ENCODE measurements at places on chromosomes 6 and 20. TPM values are rescaled to one million over a fixed set of nuclear protein-coding genes. Genes with fewer than 3 reads are reported as not detected.

GRCh38 chr6:43033496-43034189 is 12.2 kb downstream of the RRP36 start:
- DNase-seq, result no peak

- no peak for DNase-seq
Observed at GRCh38 chr6:89402776-89403175, 9.3 kb downstream of the RRAGD start.

DNA sequence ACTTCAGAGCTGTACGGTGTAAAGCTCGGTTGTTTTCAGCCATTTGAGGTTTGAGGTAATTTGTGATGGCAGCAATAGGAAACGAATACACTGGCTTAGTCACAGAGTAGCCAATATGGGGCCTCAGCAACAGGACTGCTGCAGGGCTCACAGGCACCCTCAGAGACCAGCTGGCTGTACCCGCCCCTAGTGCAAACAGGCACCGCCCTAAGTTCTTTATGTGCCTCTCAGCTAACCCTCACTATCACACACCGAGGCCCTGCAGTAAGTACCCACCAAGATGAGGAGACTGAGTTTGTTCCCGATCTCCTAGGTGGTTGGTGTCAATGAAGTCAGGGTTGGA is 11.2 kb upstream of the SERPINB9 start:
- no peak for DNase-seq

GRCh38 chr20:25353747-25354705 is 36.6 kb downstream of the ABHD12 start:
- no peak for DNase-seq

DNA sequence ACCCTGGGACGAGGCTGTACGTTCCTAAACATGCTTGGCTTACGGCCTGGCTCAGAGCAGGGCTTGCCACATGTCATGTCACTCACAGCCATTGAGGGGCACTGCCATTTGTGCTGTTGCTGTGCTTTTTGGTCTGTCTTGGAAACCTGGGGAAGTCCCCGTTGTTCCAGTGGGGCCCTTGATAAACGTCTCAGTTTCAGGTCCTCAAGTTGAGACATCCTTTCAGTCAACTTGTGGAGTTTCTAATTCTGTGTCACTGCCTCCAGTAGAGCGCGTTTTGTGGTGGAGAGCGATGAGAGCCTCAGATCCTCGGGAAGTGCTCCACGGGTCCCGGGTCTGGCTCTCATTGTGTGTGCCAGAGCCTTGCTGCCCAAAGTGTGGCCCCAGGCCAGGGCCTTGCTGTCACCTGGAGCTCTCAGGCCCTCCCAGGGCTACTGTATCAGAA is 43.0 kb upstream of the CCR6 start:
- no peak for DNase-seq

DNA sequence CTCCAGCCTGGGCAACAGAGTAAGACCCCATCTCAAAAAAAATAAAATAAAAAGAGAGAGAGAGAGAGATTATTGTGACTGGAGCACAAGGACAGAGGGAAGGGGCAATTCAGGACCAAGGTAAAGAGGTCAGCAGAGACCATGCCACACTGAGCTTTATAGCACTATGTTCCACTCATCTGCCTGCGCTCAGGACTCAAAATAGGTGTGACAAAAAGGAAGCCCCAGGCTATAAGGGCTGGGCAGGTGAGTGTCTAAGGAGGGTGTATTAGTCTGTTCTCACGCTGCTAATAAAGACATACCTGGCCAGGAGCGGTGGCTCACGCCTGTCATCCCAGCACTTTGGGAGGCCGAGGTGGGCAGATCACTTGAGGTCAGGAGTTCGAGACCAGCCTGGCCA is 23.1 kb upstream of the SRSF6 start:
- no peak for DNase-seq

The CLPSL1 gene
- total RNA-seq, result not detected

DNA sequence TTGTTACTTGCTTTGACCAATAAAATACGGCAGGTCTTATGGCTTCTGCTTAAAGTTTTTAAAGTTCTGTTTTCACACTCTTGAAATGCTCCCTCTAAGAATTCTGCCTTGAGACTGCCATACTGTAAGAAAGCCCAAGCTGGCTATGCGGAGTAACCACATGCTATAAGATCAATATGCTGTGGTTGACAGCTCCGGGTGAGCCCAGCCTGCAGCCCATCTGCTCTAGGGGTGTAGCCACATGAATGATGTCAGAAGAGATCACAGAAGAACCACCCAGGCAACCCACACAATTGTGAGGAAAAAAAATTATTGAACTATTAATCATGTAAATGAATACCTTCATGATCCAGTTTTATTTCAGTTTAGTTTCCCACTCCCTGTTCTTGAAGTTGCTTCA is 26.1 kb upstream of the SH3BGRL2 start:
- no peak for DNase-seq

- DNase-seq, result peak; percentile 65
Observed at GRCh38 chr6:30325150-30325872, 1.4 kb upstream of the TRIM39 start.

DNA sequence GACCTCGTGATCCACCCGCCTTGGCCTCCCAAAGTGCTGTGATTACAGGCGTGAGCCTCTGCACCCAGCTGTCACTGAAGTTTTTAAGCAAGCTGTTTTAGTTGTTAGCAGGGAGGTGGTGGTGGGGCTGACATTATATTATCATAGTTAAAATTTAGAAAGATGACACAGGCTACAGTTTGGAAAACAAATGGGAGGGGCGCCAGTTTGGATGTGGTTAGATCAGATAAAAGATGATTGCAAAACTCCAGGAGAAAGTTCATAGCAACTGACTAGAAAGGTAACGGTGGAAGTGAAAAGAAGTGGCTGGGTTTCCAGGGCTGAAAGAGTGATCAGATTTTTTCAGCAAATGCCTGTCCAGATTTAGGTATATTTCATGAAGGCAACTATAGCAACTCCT is 311.9 kb upstream of the CITED2 start:
- no peak for DNase-seq

DNA sequence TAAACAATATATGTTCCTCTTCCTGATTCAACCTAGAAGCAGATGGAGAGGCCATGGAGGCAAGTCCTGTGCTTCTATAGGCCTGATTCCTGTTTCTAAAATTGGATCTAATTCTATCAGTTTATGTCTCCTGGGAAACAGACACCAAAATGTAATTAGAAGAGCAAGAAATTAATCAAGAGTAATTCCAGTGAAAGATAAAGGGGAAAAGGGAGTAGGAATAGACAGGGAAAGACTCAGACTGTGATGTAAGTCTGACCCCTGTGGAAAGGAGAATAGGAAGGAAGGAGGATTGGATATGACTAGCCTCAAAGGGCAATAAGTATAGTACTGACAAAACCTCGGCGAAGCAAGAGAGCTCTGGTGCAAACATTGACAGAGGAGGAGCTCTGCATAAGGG is 33.9 kb upstream of the FBXO30 start:
- no peak for DNase-seq

DNA sequence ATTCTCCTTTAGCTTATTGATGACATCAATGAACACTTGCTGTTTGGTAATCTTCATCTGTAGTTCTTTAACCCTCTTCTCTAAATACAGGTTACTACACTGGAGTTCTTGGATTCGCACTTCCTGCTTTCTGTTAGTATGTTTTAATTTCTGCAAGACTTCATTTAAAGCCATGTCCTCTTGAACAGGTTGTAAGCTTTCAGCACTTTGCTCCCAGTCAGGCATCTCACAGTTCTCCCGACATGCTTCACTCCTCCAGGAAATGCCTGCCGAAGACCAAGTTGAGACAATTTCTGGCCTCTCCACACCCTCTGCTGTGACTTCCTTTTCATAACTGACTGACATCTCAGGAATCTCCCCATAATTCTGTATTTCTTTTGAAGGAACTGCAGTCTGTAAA is 15.8 kb downstream of the CAGE1 start:
- DNase-seq, result no peak

The ZSCAN9 gene
- total RNA-seq, result 9.9 TPM

The TRAPPC3L gene
- total RNA-seq, result not detected

DNA sequence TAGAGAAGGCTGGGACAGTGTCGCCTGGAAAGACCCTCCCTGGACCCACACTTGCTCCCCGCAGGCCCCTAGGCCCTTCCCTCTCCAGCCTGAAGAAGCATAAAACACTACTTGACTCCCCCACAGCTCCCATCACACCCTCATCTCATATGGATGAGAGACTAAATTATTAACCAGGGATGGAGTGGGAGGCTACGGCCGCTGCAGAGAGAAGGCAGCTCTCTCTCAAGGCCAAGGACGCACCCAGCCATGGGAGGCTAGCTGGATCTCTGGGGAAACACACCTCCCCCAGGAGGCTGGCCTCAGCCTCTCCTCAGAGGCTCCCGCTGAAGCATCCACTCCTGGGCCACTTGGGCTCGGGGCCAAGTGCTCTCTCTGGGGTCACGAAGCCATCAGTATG is 102.5 kb downstream of the GRM4 start:
- no peak for DNase-seq

DNA sequence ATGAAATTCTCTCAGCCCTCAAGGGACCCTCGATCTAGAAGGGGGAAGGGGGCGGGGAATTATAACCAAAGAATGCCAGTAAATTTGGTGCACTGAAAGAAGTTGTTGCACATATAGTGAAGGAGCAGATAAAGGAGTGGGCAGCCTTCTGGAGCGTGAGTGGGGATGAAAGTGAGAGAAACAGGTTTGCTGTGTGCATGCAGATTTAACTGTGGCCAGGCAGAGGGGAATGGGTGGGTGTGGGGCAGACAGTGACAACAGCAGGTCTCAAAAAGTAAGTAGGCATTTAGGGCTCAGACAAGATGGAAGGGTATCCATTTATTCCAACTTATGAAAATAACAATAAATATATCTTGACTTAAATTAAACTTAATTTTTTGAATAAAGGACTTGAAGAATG is 149.1 kb downstream of the KCNQ5 start:
- no peak for DNase-seq

DNA sequence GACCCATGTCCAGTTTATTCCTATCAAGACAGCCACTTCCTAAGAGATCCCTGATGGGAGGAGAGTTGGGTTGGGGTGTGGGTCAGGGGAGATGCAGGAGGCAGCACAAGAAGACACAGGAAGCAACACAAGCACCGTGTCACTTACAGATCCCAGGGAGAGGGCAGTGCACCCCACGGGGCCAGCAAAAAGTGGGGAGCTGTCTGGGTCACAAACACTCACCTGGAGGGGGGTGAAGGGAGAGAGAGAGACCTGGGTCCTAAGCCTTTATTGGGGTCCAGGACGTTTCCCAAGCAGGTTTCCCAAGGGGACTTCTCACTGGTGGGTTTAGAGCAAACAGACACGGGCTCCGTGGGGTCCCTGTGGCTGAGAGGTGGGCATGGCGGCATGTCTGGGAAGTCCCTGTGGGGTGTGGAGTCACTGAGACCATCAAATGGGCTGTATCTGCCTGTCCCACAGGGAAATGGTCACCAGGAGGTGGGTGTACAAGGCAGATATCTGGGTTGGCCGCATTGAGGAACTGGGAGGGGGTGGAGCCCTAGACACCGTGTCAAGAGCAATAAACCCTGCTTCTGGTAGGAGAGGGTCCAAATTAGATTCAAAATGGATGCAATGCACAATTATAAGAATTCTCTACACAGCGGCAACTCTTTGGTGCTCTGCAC is 1.6 kb upstream of the CD93 start:
- no peak for DNase-seq

DNA sequence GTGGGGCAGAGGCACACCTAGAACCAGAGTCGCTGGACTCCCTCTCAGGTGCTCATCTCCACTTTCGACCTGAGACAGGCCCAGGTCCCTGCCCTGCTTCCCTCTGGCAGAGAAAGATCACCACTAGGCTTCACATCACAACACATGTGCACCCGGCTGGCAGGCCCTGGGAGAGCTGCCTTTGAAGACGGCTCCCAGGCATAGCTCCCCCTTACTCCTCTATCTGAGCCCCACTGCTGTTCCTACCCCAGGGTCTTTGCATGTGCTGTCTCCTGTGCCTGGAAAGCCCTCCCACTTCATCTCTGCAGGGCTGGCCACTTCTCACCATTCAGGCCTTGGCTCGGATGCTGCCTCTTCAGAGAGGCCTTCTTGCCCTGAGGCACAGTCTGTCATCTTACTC is 89.2 kb downstream of the NOL4L start:
- no peak for DNase-seq

- no peak for DNase-seq
Observed at GRCh38 chr6:148831064-148831463, 84.2 kb downstream of the UST start.

The TCF21 gene
- total RNA-seq, result 0.16 TPM

Measured in SK-MEL-5 (cell line).